ENCODE measurements at places on chromosomes 6 and 20. TPM values are rescaled to one million over a fixed set of nuclear protein-coding genes. Genes with fewer than 3 reads are reported as not detected.

HELZ2 gene
- polyA plus RNA-seq: 10.4 TPM

RAD21L1 gene
- polyA plus RNA-seq: not detected

IRAK1BP1 gene
- 12.2 TPM for polyA plus RNA-seq

PACRG gene
- polyA plus RNA-seq: 20.8 TPM

PBOV1 gene
- polyA plus RNA-seq: 0.10 TPM

PLA2G7 gene
- 2.9 TPM for polyA plus RNA-seq

IFT52 gene
- polyA plus RNA-seq: 77.4 TPM

CD24 gene
- 1,071 TPM for polyA plus RNA-seq

C6orf132 gene
- 4.1 TPM for polyA plus RNA-seq

ESR1 gene
- polyA plus RNA-seq: 0.71 TPM

FAM83C gene
- not detected for polyA plus RNA-seq

EBF4 gene
- 25.7 TPM for polyA plus RNA-seq

MRS2 gene
- 38.4 TPM for polyA plus RNA-seq

PRR18 gene
- 0.35 TPM for polyA plus RNA-seq

CCM2L gene
- polyA plus RNA-seq: 6.3 TPM

ADGRF5 gene
- 34.0 TPM for polyA plus RNA-seq

LINC00237 gene
- polyA plus RNA-seq: not detected

MAP3K7 gene
- 54.7 TPM for polyA plus RNA-seq

TCP11 gene
- 2.7 TPM for polyA plus RNA-seq

TMX4 gene
- 91.8 TPM for polyA plus RNA-seq

IPCEF1 gene
- polyA plus RNA-seq: 8.3 TPM

LY6G6D gene
- 0.34 TPM for polyA plus RNA-seq

TRIM40 gene
- polyA plus RNA-seq: not detected

PTPRA gene
- polyA plus RNA-seq: 106 TPM

SASH1 gene
- polyA plus RNA-seq: 26.7 TPM

TMEM74B gene
- polyA plus RNA-seq: 2.6 TPM

MAS1 gene
- polyA plus RNA-seq: 0.03 TPM

NNAT gene
- 91.1 TPM for polyA plus RNA-seq

BCAS1 gene
- polyA plus RNA-seq: 2.1 TPM

VSX1 gene
- not detected for polyA plus RNA-seq

C6orf62 gene
- 153 TPM for polyA plus RNA-seq

TCF21 gene
- 184 TPM for polyA plus RNA-seq

SLC22A2 gene
- 14.5 TPM for polyA plus RNA-seq

NPEPL1 gene
- 30.6 TPM for polyA plus RNA-seq

PLN gene
- 6.2 TPM for polyA plus RNA-seq

PANK2 gene
- polyA plus RNA-seq: 33.0 TPM

NRN1 gene
- polyA plus RNA-seq: 5.7 TPM

LKAAEAR1 gene
- not detected for polyA plus RNA-seq

PPP1R16B gene
- 8.3 TPM for polyA plus RNA-seq

CTCFL gene
- polyA plus RNA-seq: 1.4 TPM

TFAP2D gene
- not detected for polyA plus RNA-seq

TUBB2B gene
- 120 TPM for polyA plus RNA-seq
